Fibroblast of skin of abdomen (primary cell): ENCODE measurements at places on chromosomes 6 and 20.
A peak's percentile ranks its signal among the peaks of the same experiment; 100 is the strongest.

DNA sequence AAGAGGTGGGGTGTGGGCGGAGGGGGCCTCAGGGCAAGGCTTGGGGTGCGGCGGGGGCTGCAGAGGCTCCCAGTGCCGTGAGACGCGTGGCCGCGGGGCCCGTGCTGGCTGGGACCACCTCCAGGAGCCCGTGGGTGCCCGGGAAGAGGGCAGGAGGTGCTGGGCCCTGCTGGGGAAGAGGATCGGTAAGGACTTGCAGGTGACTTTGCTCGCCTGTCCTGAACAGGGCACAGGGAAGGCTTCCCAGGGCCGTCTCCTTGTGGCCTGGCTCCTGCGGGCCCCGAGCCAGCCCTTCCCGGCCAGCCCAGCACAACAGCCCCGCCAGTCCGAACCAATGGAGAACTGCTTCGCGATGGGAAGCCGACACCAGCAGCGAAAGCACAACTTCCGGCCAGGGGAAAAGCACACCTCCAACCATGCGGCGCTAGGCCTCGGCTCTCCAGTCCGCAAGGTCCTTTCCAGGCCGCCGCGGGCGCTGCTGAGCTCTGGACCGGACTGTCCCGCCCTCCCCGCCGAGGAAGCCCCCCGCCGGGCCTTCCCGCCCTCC is 32.3 kb downstream of the IRF4 start:
- no peak for DNase-seq

DNA sequence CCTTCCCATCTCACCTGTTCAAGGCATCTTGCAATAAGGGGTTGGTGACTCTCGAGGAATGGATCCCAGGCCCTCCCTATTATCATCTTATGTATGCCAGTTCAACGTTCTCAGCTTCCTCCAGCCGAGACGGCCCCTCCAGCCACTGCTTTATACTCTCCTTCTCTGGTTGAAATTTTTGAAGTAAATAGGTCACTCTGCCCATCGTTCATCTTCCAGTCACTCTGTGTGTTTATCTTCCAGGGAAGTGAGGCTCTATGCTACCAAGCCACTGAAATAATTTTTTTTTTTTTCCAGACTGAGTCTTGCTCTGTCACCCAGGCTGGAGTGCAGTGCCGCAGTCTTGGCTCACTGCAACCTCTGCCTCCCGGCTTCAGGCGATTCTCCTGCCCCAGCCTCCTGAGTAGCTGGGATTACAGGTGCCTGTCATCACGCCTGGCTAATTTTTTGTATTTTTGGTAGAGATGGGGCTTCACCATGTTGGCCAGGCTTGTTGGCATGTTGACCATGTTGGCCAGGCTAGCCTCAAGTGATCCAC is 17.0 kb downstream of the PTPN1 start:
- DNase-seq = no peak

- DNase-seq = no peak
Observed at GRCh38 chr20:12913781-12914443, 94.9 kb upstream of the SPTLC3 start.

- peak; percentile 78 for DNase-seq
Observed at GRCh38 chr6:148577687-148578488, 168.9 kb upstream of the UST start.

DNA sequence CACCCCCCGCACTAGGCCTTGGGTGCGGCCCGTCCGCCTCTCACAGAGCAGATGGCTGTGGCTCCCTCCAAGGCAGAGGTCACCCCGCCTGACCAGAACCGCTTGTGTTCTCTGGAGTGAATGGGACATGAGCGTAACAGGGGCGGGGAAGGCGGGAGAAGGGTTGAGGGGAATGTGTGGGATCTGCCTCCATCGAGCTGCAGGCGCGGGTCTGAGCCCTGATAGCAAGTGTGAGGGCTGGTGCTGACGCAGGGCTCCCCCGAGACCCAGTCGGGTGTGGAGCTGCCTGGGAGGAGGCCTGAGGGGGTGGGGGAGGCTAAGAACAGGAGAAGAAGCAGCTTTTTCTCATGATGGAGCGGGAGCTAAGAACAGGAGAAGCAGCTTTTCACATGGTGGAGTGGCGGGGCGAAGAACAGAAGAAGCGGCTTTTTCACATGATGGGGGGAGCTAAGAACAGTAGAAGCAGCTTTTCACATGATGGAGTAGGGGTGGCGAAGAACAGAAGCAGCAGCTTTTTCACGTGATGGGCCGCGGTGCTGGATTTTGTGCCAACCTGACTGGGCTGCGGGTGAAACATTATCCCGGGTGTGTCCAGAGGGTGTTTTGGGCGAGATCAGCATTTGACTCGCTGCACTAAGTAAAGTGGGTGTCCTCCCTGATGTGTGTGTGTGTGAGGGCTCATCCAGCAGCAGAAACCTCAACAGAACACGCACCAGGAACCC is 169.3 kb downstream of the TTLL2 start:
- DNase-seq = no peak

DNA sequence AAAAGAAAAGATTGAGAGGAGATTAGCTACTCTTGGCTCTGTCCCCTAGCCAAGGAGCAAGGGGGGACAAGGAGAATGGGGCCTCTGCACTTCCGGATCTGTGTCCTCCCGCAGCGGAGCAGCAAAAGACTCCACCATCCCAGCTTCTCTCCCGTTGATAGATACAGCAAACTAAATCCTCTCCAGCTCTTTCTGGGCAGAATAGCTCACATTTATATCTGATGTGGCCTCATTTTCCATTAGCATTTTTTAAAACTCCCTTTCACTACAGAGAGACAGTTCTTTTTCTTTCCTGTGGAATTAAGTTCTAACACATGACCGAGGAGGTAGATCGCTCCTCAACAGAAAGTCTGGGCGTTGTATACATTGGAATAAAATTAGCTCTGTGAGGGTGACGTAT is 260.9 kb upstream of the SOX4 start:
- no peak for DNase-seq

- peak; percentile 66 for DNase-seq
Observed at GRCh38 chr6:136967876-136968752, 46.0 kb downstream of the SLC35D3 start.

- peak; percentile 17 for DNase-seq
Observed at GRCh38 chr6:139473731-139474130, 99.3 kb upstream of the CITED2 start.

DNA sequence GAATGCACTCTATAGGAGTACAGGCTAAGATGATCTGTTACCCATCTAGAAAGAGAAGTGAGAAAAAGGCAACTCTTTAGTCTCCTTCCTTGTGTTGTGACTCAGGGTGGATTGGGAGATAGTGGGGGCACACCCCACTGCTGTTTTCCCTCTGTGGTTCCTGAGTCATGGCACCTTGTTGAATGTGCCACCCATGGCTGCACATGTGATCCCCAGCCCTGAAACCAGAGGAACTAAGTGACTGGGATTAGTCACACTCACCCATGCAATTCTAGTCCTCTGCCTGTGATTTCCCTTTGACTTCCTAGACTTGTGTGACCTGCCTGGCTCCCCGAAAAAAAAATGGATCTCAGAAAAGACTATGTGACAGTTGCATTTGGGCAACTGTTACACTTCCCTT is 48.6 kb upstream of the HTR1B start:
- DNase-seq = no peak

- no peak for DNase-seq
Observed at GRCh38 chr6:152355166-152355565, 282.0 kb downstream of the SYNE1 start.
